AG08396 (cell line): ENCODE measurements at places on chromosomes 1 and 21.

DNA sequence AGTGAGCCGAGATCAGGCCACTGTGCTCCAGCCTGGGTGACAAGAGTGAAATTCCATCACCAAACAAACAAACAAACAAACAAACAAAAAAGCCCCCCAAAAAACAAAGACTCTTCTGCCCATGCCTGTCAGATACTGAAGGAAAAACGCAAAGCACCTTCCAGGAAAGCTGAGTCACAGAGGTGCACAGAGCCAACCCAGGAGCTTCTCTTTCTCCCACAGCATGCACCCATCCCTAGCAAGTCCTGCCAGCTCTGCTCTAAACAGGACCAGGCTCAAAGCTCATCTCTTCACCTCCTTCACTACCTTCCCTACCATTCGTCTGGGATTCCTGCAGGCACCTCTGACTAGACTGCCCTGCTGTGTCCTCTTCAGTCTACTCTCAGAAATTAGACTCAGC is 46.5 kb downstream of the ETS2 start:
- DNase-seq = no peak

- DNase-seq = no peak
Measured at GRCh38 chr1:145845144-145845513, 301 bp upstream of the NUDT17 start.

DNA sequence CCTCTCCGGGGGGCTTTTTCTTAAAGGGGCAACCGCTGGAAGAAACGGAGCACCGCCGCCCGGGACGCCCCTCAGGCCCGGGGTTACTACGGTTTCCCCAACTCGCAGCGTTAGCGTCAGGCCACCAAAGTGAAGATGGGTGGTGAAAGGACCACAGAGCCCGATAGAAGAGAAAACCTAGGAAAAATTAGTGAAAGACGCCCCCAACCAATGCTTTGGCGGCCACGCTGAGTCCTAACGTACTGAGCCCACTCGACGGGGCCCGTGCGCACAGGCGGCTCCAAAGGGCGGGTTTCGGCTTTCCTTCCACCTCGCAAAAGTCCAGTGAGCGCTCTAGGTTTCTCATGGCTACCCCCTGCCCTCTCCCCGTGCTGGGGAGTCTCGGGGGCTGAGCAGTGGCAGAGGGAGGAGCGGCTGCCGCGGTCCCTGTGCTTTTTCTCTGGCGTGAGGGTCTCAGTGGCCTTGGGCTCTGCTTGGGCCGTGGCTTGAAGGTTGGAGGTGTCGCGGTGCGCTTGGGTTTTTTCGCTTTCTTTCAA is 12.2 kb upstream of the SPEN start:
- DNase-seq = peak; percentile 26

DNA sequence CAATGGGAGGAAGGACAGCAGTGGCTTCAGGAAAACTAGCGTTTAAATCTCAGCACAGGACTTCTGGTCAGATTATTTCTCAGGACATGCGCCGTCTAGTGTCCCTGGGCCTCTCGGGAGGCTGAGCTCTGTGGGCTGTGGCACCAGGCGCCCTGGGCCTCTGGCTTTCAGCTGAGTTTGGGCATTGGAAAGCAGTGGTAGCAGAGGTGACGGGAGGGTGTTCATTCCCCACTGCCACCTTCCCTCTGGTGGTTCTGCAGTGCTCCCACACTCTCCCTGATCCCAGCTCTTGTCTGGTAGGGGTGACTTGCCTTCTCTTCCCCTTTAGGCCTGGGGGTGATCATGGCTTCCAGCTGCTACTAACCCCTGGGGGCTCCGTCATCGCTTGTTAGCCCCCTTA is 42.2 kb upstream of the USP1 start:
- DNase-seq = no peak

DNA sequence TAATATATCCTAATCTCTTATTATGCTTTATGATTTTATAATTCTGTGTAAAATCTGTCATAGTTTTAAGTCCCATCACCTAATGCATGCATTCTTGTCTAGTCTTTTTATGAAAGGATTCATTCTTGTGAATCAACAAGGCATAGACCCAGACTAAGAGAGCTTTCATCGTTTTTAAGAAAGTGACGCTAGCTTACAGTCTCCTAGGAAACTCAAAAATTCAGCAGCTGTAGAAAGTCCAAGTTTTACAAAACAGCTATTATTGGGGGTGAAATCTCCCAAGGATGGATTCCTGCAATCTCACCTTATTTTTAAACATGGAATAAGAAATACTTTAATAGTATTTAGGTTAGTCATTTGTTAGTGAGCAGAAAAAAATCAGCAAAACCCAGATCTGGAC is 104.7 kb downstream of the NCAM2 start:
- no peak for DNase-seq

GRCh38 chr21:16033193-16033592 is 303.4 kb downstream of the USP25 start:
- no peak for DNase-seq

GRCh38 chr1:54109129-54110090 is 43.4 kb downstream of the CDCP2 start:
- no peak for DNase-seq

GRCh38 chr21:16194788-16195537 is 465.2 kb downstream of the USP25 start:
- no peak for DNase-seq

GRCh38 chr21:38416791-38417190 is 81.5 kb downstream of the ERG start:
- no peak for DNase-seq

- no peak for DNase-seq
Measured at GRCh38 chr1:187384504-187384903, 555.8 kb downstream of the PLA2G4A start.

- no peak for DNase-seq
Measured at GRCh38 chr1:171267391-171267790, 19.1 kb downstream of the FMO1 start.

GRCh38 chr1:179142889-179143299 is 61.0 kb downstream of the TOR3A start:
- peak; percentile 74 for DNase-seq

DNA sequence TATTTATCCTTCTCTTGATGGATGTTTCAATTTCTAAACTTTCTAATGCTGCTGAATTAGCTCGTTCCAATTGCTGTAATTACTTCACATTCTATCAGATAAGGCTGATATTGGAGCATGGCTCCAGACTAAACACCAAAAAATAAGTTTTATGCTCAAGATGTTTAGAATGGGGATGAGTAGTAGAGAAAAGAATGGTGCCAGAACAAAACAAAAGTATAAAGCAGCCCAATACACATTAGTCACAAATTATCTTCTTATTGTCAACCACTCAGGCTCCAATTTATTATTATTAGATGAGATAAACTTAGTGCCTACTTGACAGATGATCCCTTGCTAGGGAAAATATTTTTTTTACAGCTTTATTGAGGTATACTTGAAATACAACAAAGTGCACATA is 21.8 kb downstream of the ATPAF1 start:
- DNase-seq = no peak

- no peak for DNase-seq
Measured at GRCh38 chr1:187891993-187892682, 1063.4 kb downstream of the PLA2G4A start.

DNA sequence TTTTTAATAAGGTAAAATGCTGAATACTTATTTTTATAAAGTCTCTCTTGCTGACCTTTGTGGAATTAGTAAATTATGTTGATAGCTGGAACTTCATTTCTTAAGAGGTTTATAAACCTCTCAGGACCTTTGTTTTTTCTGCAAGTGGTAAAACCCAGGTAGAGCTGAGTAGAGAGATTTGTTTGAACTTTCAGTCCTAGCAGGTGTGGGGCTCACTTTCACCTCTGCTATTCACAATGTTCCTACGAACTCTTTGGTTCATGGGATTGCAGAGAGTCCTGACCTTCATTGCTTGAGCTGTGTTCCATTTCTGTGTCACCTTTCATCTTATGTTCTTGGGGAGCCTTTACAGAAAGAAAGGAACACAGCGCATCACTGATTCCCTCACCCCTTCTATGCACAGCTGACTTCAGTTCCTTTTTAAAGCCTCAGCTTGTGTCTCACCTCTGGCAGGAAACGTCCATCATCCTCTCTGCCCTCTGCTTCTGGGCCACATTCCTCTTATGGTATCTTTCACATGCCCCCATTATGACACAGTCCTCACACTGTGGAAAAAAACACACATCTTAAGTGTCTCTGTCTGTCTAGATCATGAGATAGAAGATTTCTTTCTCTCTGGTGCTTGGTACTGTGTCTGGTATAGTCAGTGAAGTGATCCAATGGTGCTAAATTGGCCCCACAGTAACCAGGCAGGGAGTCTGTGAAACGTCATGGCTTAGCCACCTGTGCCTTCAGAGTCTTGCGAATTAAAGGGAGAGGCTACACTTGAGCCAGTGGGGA is 262.5 kb upstream of the B3GALT2 start:
- no peak for DNase-seq

- no peak for DNase-seq
Measured at GRCh38 chr1:169860187-169860586, 33.5 kb downstream of the SCYL3 start.

DNA sequence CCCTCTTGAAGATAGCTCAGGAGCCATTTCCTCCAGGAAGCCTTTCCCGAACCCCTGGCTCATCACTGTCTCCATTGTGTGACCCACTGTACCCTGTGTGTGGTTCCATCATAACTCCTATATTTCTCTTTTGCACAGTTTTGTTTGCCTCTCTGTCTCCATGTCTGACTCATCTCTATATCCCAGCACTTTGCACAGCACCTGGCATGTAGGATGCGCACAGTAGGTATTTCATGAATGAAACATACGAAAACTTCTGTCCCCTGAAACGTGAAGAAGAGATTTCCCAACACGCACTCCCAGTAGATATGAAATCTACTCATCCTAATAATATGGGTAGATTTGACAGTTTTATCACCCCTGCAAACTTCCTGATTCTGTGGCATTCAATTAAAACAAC is 275.2 kb downstream of the NFIA start:
- DNase-seq = no peak

GRCh38 chr1:226611301-226611700 is 62.7 kb downstream of the STUM start:
- no peak for DNase-seq

DNA sequence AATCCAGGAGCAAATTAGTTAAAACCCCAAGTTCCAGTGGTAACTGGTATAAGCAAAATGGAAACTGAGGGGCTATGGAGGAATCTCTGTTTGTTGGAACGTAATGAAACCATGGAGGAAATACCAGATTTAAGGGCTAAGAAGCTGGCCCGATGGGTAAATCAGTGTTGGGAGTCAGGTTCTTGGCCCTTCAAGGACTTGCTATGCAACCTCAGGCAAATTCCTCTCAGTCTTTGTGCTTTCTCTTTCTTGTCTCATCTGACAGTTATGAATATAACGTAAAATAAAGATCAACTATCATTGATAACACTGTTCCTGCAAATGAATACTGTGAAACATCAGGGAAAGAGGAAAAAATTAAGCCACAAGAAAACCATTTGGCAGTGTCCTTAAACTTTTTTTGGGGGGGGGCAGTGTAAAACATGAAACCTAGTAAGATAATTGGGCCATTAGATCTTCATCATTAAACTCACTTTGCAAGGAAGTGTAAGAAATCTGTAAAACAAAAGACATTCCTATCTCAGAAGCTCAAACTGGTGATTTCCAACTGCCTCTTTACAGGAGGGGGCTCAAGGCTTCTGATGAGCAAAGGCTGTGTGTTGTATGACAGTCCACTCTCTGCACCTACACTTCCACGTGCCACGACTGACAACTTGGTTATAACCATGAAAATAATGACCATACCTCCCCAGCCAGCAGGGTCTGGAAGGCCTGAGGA is 47.6 kb downstream of the LHX4 start:
- no peak for DNase-seq

- no peak for DNase-seq
Measured at GRCh38 chr1:216651826-216652418, 71.3 kb downstream of the ESRRG start.

DNA sequence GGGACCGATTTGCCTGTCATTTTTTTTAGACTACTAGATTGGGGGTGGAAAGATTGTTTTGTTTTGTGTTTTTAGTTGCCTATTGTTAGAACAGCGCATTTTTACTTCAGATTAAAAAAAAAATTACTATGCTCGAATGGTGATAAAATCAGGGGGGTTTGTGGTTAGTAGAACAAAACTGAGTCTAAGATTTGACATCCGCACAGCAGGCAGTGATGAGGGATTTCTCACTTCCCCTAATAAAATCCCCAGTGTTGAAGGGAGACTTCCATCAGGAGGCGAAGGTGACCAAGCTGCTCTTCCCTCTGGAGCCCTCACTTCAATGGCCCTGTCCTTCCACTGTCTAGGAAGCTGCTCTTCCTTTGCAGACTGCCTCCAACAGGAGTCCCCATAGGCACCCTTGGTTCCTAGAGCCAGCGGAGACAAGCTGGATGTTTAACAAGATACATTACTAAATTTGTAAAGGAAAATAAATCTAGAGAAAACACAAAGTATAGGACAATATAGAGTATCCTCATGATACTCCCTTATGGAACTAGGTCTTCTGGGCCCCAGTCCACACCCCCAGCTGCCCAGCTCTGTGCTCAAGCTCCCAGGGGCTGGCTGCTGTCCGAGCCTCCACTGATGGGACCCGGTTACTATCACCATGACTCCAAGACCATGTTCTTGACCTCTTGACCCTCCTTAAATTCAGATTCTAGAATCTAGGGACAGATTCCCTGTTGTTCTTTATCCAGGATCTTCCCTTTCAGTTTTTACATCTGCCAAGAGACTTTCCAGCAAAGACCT is 31.0 kb downstream of the TENT5C start:
- DNase-seq = no peak

DNA sequence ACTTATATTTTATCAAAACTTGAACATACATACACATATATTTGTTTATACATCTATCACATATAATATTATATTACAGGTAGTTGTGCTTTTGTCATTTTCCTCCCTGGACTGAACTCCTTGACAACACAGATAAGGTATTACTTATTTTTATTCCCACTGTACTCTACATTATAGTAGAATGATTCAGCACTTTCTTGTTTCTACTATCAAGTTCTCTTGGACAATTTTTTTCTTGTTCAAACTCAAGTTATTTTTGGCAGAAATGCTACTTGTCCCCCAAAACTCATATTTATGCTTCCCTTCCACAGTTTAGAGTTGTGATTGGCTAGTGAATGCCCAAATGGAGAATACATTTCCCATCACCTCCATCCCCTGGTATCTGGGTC is 10.8 kb upstream of the PTPRC start:
- no peak for DNase-seq

GRCh38 chr1:213466541-213466940 is 415.5 kb downstream of the RPS6KC1 start:
- DNase-seq = no peak

- no peak for DNase-seq
Measured at GRCh38 chr1:2330035-2330434, 61.3 kb downstream of the MORN1 start.
